ENCODE measurements at places on chromosomes 2 and 18.

DNA sequence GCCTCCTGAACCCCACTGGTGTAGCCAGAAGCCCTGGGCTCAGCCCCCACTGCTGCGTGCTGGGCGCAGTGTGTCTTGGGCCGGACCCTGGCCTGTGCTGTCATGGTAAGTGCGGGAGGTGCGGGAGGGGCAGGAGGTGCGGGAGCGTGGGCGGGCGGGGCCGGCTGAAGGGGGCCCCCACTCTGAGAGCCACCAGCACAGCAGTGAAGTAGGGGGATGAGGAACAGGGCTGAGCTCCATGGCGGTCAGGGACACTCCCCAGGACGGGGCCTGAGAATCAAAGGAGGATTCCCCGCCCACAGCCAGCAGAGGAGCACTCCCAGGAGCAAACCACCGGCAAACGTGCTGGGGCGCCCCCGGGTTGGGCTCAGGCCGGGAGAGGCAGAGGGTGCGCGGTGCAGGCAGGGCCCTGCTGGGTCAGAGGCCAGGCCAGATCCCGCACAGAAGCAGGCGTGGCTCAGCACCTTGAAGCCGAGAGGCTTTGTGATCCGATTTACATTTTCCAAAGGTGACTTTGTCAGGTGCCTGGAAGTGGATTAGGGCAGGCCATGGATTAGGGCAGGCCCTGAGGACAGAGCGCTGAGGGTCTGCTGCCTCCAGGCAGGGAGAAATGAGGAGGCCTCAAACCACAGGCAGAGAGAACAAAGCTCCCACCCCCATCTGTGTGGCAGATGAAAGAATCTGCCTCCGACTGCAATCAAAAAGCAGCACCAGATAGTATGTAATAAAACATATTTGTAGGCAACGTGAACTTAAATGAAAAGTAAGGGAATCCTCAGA lies 152.0 kb upstream of the RAB6C start:
- DNase-seq: no peak

DNA sequence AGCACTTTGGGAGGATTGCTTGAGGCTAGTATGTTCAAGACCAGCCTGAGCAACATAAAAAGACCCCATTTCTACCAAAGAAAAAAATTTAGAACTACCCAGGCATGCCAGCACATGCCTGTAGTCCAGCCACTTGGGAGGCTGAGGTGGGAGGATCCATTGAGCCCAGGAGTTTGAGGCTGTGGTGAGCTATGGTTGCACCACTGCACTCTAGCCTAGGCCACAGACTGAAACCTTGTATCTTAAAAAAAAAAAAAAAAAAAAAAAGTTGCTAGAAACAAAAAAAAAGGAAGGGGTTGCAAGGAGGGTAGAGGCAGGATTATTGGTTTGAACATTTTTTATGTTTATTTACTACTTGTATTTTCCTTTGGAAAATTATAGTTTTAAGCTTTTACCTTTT lies 4.8 kb downstream of the SEC11C start:
- DNase-seq: no peak

- DNase-seq: no peak
Measured at GRCh38 chr18:43588838-43589237, 311.5 kb upstream of the SYT4 start.

- no peak for DNase-seq
Measured at GRCh38 chr2:222743251-222743812, 71.9 kb downstream of the MOGAT1 start.

GRCh38 chr2:240233885-240234502 lies 93.5 kb upstream of the OTOS start:
- no peak for DNase-seq

GRCh38 chr2:42317945-42318344 lies 43.1 kb downstream of the COX7A2L start:
- no peak for DNase-seq

DNA sequence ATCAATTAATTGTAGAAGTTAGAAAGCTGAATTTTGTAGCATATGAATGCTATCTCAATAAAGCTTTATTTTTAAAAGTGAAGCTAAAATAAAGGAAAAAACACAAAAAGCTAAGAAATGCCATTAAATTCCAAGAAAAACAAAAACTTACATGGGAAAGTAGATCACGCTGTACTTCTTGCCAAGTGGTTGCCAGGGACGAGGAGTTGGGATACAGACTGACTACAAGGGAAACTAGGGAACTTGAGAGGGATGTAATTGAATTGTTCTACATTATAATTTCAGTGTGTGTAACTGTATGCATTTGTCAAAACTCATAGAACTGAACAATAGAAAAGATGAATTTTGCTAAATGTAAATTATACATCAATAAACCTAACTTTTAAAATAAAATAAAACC lies 108.1 kb downstream of the DYM start:
- DNase-seq: no peak

DNA sequence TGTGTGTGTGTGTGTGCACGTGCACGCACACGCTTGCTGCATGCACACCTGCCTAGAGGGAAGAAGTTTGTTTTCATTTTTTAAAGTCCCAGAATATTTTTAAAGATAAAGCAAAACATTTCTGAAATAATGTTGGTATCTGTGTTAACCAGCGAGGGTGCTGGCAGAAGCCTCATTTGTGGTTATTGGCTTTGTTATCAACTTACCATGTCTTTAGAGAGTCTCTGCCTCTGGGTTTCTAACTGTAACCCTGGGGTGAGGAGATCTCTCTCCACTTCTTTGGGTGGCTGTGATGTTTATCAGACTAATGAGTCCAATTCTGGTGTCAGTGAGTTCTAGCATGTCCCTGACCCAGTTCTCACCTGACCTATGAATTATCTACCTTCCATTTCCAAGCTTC lies 927.6 kb upstream of the FANCL start:
- DNase-seq: no peak

DNA sequence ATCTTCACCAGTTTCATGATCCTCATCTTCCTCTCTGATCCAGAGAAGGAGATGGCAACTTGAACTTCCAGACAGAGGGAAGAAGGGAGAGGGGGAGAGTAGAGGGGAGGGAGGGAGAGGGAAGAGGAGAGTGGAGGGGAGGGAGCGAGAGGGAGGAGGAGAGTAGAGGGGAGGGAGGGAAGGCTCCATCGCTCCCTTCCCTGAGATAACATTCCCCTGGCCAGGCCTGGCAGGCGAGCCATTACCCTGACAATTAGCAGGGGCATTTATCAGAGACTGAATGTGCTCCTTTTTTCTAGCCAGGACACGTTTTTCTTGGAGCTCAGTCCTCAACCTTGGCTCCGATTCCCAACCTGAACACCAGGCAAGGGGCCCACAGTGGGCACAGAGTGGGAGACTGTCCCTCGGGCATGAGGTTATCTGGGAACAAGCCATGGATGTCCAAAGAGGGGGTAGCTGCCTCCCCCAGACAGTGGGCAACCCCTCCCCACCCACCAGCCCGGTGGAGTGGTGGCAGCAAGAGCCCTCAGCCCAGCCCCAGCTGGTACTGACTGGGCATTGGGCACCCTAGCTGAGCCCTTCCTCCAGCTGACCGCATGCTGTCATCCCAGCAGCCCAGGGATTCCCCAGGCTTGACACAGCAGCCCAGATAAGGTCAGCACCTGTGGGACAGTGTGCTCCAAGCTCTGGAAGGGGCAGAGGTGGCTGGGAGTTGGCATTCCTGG lies 81.8 kb downstream of the TNS1 start:
- DNase-seq: no peak

DNA sequence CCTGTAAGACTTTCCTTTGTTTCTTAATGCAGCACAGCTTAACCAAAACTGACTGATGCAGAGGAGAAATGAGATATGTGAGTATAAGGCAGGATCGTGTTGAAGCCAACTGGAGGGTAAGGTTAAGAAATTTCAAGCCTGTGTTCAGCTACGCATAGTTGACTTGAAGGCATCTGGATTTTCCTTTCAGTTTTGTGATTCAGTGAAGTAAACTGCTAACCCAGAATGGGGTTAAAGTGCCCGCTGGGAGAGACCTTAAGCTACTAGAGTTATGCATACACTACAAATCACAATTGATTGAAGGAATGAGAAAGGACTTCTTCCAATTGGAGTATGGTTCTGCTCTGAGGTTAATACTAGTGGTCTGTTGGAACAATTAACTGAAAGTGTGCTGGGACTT lies 22.6 kb downstream of the THSD7B start:
- no peak for DNase-seq

GRCh38 chr2:170991398-170992182 lies 62.5 kb downstream of the GORASP2 start:
- DNase-seq: no peak

DNA sequence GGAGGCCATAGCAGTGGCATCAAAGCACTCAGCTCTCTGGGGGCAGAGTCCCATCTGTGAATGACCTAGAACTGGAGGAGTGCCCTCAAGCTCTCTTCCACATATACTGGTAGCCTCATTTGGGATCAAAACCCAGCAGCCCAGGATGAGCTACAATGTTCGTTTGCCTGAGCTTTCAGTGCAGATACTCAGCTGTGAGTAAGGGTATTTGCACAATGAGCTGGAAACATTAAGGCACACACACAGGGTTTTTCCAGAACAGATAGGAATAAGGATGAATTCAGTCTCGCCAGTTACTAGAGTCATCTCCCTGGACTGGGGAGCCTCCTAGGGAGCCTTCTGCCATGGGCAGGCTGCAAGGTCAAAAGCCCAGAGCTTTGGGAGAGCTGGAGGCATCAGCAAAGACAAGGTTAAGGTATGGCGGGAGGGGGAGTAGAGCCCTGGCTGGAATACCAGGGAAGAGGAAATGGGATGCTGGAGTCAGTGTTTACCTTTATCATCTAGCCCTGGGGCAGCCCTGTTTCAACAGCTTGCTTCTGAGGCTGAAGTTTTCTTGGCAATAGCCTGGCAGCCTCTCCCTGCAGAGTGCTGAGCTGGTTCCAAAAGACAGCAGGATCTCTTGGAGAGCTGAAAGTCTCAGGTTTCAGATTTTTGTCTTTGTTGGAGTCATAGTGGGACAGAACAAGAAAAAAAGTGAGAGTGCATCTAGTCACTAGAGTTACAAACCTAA lies 187.7 kb downstream of the LOXHD1 start:
- peak; percentile 92 for DNase-seq

DNA sequence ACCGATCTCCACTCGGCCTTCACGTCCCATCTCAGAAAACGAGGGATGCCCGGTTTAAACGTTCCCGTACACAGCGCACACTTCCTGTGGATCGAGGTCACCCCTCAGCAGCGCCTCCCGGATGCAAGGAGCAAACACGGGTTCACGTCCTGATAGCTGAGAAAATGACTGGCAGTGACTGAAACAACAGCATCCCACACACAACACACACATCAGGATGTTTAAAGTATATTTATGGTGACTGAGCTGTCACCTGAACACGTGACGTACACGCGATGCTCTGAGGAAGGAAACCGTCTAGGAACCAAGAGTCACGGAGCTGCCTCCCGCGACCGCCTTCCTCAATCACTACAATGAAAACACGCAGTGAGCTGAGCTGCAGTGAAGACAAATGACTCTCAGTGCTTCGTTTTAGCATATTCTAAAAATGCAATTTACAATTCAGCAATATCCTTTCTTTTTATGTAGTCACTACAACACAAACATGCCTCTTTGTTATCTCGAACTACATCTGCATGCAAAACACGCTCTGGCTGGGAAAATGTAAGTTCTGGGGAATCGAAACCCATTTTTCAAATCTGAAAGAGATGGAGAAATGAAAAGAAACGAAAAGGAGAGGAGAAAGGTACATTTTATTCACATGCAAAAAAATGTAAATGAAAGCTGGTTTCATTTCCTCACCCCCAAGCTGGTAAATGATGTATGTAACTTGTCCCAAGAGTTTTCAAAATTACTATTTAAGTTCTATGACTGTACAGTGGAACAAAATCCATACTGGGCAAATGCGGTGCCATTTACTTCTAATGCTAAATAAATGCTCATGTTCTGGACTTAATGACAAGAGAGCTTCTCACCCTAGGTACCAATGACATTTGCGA lies 19.8 kb downstream of the HDAC4 start:
- no peak for DNase-seq

DNA sequence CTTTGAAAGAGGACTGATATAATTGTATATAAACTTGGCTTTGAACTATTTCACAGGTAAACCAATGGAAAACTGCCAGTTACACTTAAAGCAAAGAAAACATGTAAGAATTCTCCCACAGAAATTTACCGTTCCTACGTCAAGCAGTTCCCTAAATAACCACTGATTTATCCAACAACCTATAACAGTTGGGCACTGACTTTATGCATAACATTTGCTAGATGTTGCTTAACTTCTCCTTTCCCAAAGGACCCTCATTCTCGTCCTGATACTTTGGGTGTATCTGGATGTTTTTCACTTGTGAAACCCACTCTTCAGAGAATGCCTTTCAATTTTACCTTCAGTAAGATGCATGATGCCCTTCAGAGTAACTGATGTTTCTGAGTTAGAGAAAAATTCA lies 43.8 kb downstream of the STAT1 start:
- no peak for DNase-seq

DNA sequence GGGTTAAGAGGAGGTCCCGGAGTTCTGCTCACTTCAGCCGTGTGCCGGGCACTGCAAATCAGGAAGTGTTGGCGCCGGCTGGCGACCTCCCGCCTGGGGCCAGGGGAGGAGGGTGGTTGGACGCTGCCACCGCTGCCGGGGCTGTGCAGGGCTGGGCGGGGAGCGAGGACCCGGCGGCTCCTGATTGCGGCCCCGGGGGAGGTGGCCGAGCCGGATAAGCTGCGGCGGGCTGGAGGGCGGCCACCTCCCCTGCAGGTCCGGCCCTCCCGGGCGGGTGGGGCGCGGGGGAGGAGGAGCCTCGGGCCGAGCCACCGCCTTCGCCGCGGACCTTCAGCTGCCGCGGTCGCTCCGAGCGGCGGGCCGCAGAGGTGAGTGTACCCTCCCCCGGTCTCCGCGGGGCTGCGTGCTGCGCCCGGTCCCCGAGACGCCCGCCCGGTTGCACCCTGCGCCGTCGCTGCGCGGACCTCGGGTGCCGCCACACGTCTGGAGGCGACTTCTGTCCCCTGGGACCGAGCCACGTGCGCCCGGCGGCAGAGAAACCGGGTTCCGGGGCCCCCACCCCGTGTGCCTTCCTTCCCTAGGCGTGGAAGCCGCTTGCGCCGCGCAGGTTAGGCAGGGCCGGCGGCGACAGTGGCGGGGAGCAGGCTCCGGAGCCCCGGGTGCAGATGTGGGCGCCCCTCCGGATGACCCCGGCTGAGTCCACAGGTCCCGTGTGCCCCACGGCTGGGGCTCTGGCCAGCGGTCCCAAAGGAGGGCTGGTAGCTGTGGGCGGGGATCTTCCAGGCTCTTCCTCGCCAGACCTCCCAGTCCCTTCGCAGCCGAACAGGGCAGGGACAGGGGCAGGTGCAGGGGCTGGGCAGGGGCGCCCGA lies at the start of gene STEAP3:
Gene STEAP3 (plus strand): TSS at position 314 of the 870 bp plus-strand sequence. CDS start 7,179 bp downstream, outside the sequence.
- DNase-seq: peak; percentile 46

DNA sequence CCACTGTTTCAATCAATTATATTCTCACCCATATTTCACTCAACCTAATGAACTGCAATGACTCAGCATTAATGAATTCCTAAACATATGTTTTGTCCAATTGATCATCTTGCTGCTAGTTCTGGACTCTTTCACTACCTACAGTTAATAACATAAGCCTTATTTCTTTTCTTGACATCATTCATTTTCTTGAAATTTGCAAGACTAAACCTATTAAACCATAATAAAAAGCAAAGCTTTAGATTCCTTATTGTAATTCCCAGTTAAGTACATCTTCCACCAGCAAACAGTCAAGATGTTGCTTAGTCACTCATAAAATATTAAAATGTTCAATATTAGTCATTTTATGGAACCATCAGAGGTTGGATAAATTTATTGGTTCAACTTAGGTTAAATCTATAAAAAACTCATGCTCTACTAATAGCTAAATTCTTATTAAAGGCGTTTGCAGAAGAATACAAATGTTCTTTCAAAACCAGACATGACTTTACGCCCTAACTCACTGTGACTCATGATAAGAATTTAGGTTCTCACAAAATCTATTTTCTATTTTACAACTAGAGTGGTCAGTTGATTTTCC lies 599.4 kb downstream of the RNF144A start:
- DNase-seq: no peak

GRCh38 chr2:74286725-74287124 lies 56.5 kb downstream of the SLC4A5 start:
- DNase-seq: no peak

GRCh38 chr2:33616873-33617272 lies 17.8 kb upstream of the FAM98A start:
- DNase-seq: no peak

Data from COR-L47 (cell line).